ENCODE measurements at places on chromosomes 6 and 20.
A peak's percentile ranks its signal among the peaks of the same experiment; 100 is the strongest.

DNA sequence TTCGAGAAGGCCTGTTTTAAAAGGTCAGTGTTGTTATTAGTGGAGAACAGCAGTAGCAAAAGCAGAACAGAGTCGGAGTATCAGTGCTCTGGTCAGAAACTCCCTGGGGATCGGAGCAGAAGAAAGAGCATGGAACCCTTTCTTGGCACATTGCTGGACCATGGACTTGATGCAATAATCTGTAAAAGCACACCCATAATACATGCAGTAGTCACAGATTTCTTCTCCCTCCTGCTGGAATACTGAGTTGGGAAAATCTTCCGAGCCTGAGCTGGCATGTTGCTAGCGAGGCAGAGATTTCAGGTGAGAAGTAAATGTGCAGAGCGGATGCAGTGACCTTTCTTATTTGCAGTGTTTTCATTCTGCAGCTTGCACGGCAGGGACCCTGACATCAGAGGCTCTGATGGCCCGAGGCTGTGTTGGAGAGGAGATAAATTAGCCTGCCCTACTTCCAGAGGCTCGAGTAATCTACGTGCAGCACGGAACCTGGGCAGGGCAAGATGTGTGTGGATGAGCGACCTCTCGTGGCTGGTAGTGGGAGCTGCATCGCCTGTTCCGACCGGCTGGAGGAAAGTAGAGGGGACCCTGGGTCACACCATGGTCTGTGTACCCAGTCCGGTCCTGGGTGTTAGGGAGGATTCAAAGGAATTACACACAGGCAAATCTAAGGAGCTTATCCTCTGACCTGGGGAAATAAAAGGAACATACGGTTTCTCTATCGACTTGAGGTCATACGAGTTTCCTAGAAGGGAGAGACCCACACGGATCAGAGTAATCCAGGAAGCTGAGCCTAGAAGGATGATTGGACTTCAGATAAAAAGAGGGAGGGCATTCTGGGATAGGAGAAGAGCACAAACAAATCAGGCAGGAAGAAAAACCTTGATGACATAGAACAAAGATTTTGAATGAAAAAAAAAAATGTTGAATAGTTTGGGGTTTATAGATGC, 137.0 kb upstream of the STMND1 start:
- no peak overlapping the region for H3K27ac ChIP-seq
- H3K27me3 ChIP-seq, result no peaks in the 10 kb centered on the region
- peak overlapping the region; percentile 4 for H3K4me3 ChIP-seq
- DNase-seq, result peak; percentile 85

GRCh38 chr6:34070315-34071135, 75.4 kb downstream of the GRM4 start:
- H3K27me3 ChIP-seq, result no peaks in the 10 kb centered on the region
- H3K27ac ChIP-seq, result peak overlapping the region; percentile 19
- no peak overlapping the region for H3K4me3 ChIP-seq
- no peaks in the 10 kb centered on the region for H3K36me3 ChIP-seq
- H3K4me1 ChIP-seq, result peaks cover 2% of the 10 kb centered on the region

GRCh38 chr6:37952027-37952426, 132.5 kb downstream of the ZFAND3 start:
- H3K4me3 ChIP-seq, result no peak overlapping the region
- peaks cover 4% of the 10 kb centered on the region for H3K4me1 ChIP-seq
- no peak for DNase-seq
- H3K36me3 ChIP-seq, result peaks cover 5% of the 10 kb centered on the region
- H3K27me3 ChIP-seq, result no peaks in the 10 kb centered on the region

DNA sequence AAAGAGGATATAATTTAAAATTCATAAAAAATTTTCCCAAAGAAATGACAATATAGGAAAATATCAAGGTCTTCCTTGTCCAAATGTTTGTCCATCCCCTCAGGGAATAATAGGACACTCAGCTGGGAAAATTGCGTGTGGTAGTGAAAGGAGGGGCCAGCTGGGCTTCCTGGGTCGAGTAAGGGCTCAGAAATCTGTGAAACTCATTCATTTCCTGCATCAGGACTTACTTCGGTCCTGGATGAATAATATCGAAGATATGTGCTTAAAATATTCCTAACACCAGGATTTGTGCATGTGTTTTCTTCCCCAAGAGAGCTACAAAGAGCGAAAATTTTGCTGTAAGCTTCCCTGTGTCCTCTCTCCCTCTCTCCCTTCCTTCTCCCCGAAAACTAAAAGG, 118.2 kb upstream of the GJE1 start:
- peaks cover 59% of the 10 kb centered on the region for H3K4me1 ChIP-seq
- DNase-seq, result no peak

DNA sequence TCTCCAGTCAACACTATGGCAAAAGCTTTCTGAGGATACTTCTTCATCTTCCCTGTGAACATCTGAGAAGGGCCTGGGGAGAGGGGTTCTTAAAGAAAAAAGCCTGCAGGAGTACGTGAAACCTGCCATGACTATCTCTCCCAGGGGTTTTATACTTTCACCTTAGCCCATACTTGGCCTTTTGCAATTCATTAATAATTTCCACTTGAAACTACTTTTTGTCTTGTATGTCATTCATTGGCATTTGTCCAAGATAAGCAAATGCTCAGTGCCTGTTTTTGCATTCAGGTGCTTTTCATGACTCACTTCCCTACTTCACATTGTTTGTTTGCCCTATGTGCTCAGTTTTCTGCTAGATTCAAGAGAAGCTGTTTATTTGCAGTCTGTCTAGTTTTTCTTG, 580.3 kb upstream of the GJE1 start:
- DNase-seq, result no peak
- no peaks in the 10 kb centered on the region for H3K27me3 ChIP-seq
- peaks cover 10% of the 10 kb centered on the region for H3K4me1 ChIP-seq
- no peak overlapping the region for H3K27ac ChIP-seq
- no peak overlapping the region for H3K4me3 ChIP-seq

GRCh38 chr6:33143113-33143770, 49.0 kb downstream of the COL11A2 start:
- peaks cover 9% of the 10 kb centered on the region for H3K36me3 ChIP-seq
- peak overlapping the region; percentile 51 for H3K27ac ChIP-seq
- no peak overlapping the region for H3K4me3 ChIP-seq
- H3K27me3 ChIP-seq, result no peaks in the 10 kb centered on the region
- peaks cover 14% of the 10 kb centered on the region for H3K4me1 ChIP-seq
- DNase-seq, result peak; percentile 50

- H3K27me3 ChIP-seq, result no peaks in the 10 kb centered on the region
- no peaks in the 10 kb centered on the region for H3K4me1 ChIP-seq
- no peak overlapping the region for H3K27ac ChIP-seq
- H3K36me3 ChIP-seq, result no peaks in the 10 kb centered on the region
These were observed 640.2 kb downstream of the PTPRT start for GRCh38 chr20:42549496-42549895.

DNA sequence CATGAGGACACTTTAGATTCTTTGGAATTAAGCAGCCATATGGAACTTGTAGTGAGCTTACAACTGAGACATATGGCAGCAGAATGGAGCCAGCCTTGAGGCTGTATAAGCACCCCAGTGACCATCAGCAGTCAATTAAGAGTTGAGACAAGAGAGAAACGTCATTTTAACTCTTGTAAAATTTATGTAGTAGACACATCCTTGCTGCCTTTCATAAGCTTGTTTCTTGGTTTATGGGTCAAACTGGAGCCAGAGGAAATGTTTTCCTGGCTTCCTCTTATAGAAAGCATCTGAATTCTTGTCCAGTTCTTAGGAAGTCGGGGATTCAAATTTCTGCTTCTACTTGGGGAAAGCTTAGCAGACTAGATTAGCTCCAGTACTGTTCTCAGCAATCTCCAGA, 745.1 kb upstream of the MARCKS start:
- no peaks in the 10 kb centered on the region for H3K27me3 ChIP-seq
- peaks cover 5% of the 10 kb centered on the region for H3K4me1 ChIP-seq
- no peak overlapping the region for H3K27ac ChIP-seq
- no peaks in the 10 kb centered on the region for H3K36me3 ChIP-seq
- no peak overlapping the region for H3K4me3 ChIP-seq

DNA sequence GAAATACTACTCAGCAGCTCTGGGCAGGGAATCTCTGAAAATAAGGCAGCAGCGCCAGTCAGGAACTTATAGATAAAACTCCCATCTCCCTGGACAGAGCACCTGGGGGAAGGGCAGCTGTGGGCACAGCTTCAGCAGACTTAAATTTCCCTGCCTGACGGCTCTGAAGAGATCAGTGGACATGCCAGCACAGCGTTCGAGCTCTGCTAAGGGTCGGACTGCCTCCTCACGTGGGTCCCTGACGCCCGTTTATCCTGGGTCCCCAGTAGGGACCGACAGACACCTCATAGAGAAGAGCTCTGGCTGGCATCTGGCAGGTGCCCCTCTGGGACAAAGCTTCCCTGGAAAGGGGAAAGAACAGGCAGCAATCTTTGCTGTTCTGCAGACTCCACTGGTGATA, 59.0 kb downstream of the COL21A1 start:
- H3K27me3 ChIP-seq, result no peaks in the 10 kb centered on the region
- no peak for DNase-seq
- no peak overlapping the region for H3K4me3 ChIP-seq

DNA sequence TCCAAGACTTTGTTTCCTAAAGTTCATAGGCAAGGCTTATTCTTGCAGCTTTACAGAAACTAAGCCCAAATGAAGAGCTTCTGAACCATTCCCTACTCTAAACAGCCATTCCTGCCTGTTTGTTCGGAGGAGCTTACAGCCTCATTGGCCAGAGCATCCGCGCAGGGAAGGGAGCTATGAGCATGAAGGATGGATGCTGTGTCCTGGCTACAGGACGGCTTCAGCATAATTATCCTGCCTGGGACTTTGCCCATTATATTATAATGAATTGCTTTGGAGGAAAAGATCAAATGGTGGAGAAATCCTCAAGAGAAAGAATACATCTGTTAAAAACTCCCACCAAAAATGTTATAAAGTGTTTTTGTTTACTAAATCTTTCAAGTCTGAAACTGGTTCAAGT, 378.2 kb upstream of the BTBD3 start:
- H3K4me3 ChIP-seq, result peak overlapping the region; percentile 3
- peak overlapping the region; percentile 91 for H3K27ac ChIP-seq
- H3K27me3 ChIP-seq, result no peaks in the 10 kb centered on the region

DNA sequence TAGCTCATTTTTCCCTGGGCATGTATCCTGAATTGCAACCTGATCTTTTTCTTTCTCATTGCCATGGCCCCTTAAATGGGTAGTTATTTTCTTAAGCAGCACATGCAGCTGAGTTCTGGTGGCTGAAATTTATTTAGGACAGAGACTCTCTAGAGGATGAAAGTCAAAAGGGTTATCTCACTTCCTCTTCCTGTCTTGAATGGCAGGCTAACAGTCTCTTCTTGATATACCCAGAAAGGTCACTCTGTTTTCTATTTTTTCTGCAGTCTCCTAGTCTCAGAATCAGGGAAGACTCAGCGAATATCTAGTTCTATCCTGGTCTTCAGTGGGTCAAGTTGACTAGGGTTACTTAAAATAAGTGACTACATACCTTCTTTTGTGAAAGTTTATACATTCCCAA, 243.3 kb downstream of the EPHA7 start:
- no peak overlapping the region for H3K4me3 ChIP-seq
- H3K36me3 ChIP-seq, result no peaks in the 10 kb centered on the region
- H3K27ac ChIP-seq, result peak overlapping the region; percentile 51
- peaks cover 44% of the 10 kb centered on the region for H3K4me1 ChIP-seq
- no peak for DNase-seq
- H3K27me3 ChIP-seq, result no peaks in the 10 kb centered on the region

DNA sequence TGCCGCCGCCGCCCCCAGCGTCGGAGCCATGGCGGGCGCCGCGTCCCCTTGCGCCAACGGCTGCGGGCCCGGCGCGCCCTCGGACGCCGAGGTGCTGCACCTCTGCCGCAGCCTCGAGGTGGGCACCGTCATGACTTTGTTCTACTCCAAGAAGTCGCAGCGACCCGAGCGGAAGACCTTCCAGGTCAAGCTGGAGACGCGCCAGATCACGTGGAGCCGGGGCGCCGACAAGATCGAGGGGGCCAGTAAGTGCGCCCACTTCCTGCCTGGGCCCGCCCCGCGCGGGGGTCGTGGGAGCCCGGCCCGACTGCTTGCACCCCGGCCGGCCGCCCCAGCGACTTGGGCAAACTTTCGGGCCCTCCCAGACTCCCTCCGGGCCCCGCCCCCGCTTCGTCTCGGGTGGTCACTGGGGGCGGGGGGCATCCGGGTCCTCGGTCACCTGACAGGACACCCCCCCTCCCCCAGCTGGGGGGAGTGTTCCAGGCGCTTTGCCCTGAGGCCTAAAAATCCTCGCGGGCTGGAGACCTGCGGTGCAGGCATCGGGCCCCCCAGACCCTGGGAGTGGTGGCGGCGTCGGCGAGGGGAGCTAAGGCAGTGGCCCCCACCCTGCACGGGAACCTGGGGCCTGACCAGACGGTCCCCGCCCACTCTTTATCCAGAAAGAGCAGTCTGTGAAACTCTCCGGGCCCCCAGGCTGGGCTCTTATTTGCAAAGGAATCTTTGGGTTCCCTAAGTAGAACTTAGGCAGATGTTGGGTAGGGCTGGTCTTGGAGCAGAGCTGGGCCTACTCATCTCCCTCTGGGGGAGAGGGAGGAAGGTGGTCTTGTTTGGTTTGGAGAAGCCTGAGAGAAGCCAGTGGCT, 501 bp downstream of the PLCG1 start:
- peak; percentile 81 for DNase-seq
- peaks cover 59% of the 10 kb centered on the region for H3K4me1 ChIP-seq
- peak overlapping the region; percentile 89 for H3K4me3 ChIP-seq
- peaks cover 13% of the 10 kb centered on the region for H3K27me3 ChIP-seq

- no peak overlapping the region for H3K27ac ChIP-seq
- H3K4me3 ChIP-seq, result no peak overlapping the region
- H3K27me3 ChIP-seq, result no peaks in the 10 kb centered on the region
- peaks cover 3% of the 10 kb centered on the region for H3K4me1 ChIP-seq
- DNase-seq, result peak; percentile 79
These were observed 26.0 kb downstream of the PTGIS start for GRCh38 chr20:49541733-49542513.

- H3K4me1 ChIP-seq, result peaks cover 28% of the 10 kb centered on the region
- H3K36me3 ChIP-seq, result no peaks in the 10 kb centered on the region
- H3K27me3 ChIP-seq, result no peaks in the 10 kb centered on the region
- no peak overlapping the region for H3K27ac ChIP-seq
- DNase-seq, result peak; percentile 50
These were observed 46.7 kb downstream of the SRC start for GRCh38 chr20:37392441-37393195.

- H3K27me3 ChIP-seq, result no peaks in the 10 kb centered on the region
- H3K4me1 ChIP-seq, result peaks cover 6% of the 10 kb centered on the region
- no peak for DNase-seq
- no peak overlapping the region for H3K4me3 ChIP-seq
These were observed 42.6 kb upstream of the HMGN3 start for GRCh38 chr6:79277109-79277508.

GRCh38 chr6:155528982-155529453, 73.4 kb upstream of the NOX3 start:
- peaks cover 6% of the 10 kb centered on the region for H3K36me3 ChIP-seq
- no peak for DNase-seq
- H3K4me3 ChIP-seq, result no peak overlapping the region
- no peak overlapping the region for H3K27ac ChIP-seq
- peaks cover 2% of the 10 kb centered on the region for H3K27me3 ChIP-seq
- peaks cover 4% of the 10 kb centered on the region for H3K4me1 ChIP-seq

DNA sequence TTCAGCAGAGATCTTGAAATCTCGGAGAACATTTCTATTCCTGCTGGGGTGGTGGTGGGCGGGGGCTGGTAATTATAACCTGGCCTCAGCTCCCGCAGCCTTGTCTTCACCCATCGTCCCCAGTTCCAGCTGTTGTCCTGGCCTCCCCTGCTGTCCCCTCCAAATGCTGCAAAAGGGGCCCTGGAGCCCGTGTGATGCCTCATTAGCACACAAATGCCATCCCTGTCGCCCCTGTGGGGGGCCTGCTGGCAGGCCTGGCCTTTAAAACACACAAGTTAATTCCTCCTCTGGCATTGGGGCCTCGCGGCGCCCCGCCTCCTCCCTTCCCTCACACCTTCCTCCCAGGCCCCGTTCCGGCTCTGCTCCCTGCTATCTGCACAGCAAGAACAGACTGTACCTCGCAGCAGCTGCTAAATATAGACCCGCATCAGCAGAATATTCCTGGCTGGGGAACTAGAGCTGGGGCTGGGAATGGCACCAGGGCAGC, 85.7 kb downstream of the CDH22 start:
- H3K27me3 ChIP-seq, result peaks cover 3% of the 10 kb centered on the region
- 0 out of 2 replicates have a peak overlapping the region, but pooled peaks have one; percentile 18 for H3K4me3 ChIP-seq
- DNase-seq, result peak; percentile 62
- H3K4me1 ChIP-seq, result peaks cover 56% of the 10 kb centered on the region
